ENCODE measurements at places on chromosomes 2 and 18. TPM values are rescaled to one million over a fixed set of nuclear protein-coding genes. Genes with fewer than 3 reads are reported as not detected.
A peak's percentile ranks its signal among the peaks of the same experiment; 100 is the strongest.

The SPATA3 gene
- total RNA-seq = not detected

The CRYGC gene
- not detected for total RNA-seq

DNA sequence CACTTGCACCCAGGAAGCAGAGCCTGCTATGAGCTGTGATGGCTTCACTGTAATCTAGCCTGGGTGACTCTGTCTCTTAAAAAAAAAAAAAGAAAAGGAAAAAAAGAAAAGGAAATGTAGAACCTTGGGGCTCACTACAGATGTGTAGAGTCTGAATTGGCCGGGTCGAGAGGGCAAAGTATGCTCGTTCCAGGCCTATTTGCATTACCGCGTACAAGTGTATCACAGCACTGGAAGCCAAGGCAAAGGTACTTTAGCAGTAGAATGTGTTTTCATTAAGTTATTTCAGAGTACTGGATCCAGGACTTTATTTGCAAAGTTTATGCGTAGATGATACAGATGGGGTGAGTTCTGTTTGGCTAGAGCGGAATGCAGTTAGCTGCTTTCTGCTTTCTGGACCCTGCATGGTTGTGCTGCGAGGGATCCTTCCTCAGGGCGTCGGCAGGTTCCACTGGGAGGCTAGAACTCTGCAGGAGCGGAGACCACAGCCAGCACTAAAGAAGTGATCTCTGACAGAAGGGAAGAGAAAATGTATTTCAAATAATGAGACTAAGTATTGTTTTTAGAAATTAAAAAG is 51.8 kb downstream of the LDLRAD4 start:
- no peak for DNase-seq

- peak; percentile 90 for DNase-seq
These were observed 2.4 kb upstream of the FOSL2 start for GRCh38 chr2:28390241-28390745.

DNA sequence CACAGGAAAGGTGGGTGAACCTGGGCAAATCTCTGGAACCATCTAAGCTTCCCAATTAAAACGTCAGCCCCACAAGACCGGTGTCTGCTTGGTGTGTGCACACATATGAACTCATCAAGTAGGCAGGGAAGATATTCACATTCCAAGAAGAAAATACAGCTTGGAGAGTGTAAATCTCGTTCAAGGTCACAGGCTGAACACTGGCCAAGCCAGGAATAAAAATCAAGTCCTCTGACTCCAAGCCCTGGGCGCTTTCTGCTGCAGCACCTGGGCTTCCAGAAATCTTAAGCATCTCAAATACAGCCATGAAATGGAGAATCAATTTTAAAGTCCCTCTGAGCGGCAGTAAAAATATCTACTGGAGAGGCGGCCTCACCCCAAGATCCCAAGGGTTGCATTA is 150.9 kb downstream of the TWIST2 start:
- no peak for DNase-seq

DNA sequence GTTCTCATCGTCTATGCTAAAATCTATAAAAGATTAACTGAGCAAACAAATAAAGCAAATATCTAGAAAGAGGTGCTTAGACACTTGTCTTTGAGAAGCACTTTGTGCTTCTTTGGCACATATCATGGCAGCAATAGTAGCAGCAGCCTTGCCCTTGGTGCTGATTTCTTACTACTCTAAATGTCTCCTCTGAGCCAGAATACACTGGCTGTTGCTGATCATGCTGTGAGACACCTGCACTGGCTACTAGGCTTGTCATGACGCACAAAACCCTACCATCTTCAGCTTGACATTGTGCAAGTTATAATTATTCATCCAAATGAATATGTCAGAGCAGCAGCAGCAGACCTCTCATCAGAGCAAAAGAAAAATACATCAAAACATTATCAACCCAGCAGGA is 46.7 kb downstream of the FANCL start:
- no peak for DNase-seq

GRCh38 chr2:15892151-15892880 is 48.0 kb upstream of the MYCN start:
- no peak for DNase-seq

- DNase-seq = peak; percentile 36
These were observed 9.4 kb downstream of the MBD2 start for GRCh38 chr18:54215069-54215468.

DNA sequence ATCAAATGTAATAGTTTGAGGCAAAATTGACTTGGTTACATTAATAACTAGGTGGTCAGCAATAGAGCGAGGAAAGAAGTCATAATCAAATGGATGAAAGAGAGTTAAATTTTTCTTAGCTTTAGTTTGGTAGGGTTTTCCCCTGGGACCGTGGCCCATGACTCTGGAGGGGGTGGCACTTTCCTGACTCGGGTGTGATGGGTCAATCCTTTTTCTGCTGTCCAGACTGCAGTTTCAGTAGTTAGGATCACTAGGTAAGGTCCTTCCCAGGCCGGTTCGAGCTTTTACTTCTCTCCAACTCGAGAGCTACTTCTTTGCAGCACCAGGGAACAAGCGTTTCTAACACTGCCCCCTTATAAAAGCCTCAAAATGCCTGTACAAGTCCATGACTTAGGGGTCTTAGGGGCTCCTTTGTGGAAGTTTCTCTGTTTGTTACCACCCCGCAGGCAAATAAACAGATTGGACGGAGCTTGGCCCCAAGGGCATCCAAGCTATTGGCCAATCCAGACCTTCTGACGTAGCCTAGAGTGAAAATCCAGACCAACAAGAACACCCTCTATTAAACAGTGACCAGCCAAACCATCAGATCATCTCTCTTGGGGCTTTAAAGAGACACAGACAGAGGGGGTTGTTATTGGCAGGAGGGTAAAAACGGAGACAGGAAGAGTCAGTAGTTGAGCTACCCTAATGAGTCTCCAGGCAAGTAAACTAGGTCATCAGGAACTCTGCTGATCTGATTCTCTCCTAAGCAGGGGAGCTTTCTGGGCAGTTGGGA is 9.4 kb upstream of the CEP68 start:
- DNase-seq = no peak

DNA sequence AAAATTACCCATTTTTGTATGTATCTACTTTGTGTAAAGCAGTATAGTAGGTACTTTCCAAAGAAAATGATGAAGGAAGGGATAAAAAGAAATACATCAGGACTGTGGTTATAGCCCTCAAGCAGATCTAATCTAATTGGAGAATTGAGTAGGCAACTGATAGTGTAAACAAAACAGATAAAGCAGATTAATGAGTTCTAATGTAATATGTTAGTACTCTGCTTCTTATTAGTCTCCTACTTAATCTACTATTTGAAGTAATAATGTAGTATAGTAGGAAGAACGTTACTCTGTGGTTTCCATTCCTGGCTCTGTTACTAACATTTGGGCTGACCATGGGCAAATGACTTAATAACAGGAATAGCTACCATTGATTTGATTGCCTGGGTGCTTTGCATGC is 250.7 kb downstream of the ARHGAP15 start:
- no peak for DNase-seq

GRCh38 chr2:30981510-30981909 is 156.7 kb downstream of the GALNT14 start:
- DNase-seq = no peak

Data from astrocyte (in vitro differentiated cells and primary cell).